ENCODE measurements at places on chromosomes 2 and 18.

- DNase-seq: no peak
These were observed 336.3 kb downstream of the DYSF start for GRCh38 chr2:71789556-71790204.

GRCh38 chr18:23648940-23649607 lies 13.6 kb downstream of the ANKRD29 start:
- no peak for DNase-seq

DNA sequence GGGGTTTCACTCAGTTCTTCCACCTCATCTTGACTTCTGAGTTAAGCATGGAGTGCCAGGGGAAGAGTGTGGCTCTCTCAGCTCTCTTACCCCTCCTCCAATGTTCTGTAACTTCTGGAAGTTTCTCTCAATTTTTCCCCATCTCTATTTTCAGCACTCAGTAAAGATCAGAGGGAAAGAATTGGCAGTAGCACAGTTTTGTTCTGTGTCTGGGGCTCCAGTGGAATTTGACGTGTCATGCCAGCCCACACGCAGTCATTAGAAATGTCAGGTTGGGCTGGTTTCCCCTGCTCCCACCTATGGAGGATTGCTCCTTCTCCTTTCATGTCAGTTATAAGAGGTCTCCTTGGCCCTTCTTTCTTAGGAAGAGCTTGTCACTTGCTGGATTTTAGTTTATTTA lies 104.6 kb upstream of the COL3A1 start:
- no peak for DNase-seq

DNA sequence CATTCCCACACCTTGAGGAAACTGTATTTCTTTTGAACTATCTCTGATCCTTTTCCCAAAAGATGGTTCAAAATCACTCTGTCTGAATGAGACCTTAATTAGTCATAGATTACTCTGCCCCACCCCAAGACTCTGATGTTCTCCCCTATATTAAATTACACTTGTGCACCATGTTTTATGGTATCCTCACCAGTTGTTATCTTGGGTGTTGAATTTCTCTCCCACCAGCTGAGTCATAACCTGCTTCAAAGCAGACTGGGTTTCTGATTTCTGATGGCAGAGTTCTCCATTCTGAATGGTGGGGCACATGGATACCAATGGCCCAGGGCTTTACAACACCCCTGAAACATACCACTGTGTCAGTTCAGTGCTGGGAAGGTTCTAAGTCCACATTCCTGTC lies 15.0 kb downstream of the CDH20 start:
- no peak for DNase-seq

- no peak for DNase-seq
These were observed 445 bp downstream of the MEX3C start for GRCh38 chr18:51196811-51197660.

GRCh38 chr2:220065581-220065980 lies 438.2 kb downstream of the SLC4A3 start:
- DNase-seq: no peak

DNA sequence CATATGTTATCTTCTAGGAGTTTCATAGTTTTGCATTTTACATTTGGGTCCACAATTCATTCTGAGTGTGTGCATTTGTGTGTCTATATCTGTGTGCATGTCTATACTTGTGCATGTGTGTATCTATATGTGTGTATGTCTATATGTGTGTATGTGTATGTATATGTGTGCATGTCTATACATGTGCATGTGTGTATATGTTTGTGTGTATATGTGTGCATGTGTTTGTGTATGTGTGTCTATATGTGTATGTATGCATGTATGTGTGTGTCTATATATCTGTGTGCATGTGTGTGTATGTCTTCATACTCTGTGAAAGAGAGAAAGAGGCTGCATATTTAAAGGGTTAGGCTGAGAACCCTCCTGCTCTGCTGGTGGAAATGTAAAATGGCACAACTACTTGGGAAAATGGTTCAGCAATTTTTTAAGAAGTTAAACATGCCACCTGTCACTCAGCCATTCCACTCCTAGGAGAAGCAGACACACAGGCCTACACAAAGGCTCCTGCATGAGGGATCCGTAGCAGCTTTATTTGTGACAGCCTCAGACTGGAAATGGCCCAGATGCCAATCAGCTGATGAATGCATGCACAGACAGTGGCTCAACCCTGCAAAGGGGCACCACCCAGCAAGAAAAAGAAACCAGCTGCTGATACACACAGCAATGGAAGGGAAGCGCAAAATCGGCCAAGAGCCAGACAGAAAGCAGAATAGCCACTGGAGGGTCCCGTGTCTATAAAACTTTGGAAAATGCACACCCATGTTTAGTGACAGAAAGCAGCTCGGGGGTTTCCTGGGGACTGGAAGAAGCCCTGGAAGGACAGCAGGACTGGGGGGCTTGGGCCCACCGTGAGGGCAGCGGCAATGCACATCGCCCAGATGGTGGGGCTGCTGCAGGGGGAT lies 146.8 kb downstream of the SEPTIN10 start:
- DNase-seq: no peak

GRCh38 chr2:197477797-197478196 lies 21.8 kb downstream of the HSPD1 start:
- DNase-seq: no peak

DNA sequence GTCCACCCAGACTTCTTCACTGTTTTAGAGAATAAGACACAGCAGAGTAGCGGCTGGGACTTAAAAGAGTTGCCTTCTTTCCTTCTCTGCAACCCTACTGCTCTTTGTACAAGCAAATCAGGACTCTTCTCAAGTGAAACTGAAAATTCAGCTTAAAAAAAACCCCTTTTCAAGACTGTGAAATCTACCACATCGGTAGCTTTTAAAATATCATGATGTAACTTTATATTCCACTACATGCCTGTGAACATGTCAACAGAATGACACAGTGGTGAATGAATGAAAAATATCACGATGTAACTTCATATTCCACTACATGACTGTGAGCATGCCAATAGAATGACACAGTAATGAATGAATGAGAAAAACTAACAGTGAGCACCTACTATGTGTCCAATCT lies 53.4 kb downstream of the TCF4 start:
- DNase-seq: no peak

DNA sequence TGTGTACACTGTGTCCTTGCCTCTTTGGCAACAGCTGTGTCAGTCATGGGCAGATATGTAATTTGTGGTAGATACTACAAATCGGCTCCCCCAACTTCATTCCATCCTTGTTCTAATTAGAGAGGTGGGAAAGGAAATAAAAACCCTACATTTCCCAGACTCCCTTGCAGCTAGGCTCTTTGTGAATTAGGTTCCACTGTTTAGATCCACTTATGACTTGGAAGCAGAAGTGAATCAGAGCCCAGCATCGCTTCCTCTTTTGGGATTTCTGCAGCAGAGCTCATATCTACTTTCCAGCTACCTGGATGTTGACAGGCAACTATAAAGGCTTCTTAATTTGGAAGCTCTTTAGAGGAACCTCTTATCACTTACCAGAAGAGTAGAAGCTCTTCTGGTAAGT lies 34.1 kb upstream of the NARS1 start:
- no peak for DNase-seq

GRCh38 chr2:197191177-197191939 lies 119.2 kb downstream of the ANKRD44 start:
- DNase-seq: no peak

DNA sequence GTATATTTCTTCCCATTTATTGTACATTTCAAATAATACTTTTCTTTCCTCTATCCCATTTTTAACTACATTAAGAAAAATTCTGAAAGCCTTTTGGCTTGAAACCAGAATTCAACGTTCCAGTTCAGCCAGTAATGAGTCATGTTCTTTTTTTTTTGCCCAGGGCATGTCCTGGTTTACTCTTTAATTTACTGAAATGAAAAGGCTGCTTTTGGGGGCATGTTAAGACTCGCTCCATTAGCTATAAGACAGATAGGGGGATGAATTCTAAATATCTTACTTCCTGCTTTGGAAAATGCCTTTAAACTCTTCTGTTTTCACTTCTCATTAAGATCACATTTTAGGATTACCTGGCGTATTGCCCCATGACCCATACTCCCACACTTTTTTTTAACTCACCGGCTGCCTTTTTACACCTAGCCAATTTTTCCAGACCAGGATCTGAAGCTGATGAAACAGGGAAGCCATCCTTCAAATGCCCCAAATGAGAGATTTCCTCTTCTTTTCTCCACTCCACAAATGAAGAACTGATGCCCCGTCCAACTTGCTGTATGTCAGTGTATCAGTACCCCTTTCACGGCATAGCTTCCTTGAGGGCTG lies 585 bp downstream of the ABCA12 start:
- DNase-seq: no peak

DNA sequence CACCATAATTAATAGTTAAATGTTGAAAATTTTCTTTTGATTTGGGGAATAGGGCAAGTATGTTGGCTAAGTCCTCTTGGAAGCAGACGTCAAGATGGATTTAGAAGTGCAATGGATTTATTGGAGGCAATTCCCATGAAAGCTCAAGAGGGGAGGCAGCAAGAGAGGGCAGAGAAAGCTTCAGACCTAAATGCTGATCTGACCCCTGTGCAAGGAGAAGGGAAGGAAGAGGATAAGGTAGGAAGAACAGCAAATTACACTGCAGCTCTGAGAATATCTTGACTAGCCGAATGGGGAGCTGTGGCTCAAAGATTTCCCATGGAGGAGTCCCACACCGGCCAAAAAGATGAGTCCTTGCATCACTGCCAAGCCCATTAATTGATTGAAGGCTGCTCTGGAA lies 46.9 kb upstream of the ATP8B1 start:
- DNase-seq: no peak

GRCh38 chr2:165013944-165014619 lies 58.8 kb upstream of the SLC38A11 start:
- no peak for DNase-seq

- DNase-seq: no peak
These were observed 3.8 kb downstream of the SLC4A1AP start for GRCh38 chr2:27667446-27667845.

DNA sequence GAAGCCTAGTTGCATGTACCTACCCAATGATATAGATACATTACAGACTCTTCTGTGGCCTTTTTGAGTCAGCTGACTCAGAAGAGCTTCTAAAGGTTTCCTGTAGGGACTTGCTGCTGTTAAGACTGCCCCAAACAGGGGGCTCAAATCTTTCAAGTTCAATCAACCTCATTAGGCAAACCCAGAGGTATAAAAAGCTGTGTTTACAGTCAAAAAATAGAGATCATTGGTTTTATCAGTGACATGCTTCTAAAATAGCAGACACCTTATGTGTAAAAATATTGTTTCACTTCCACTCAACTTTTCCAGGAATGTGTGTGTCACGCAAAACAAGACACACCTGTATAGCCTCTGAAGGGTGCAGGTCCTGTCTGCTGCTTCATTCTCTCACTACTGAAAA lies 624.3 kb upstream of the FANCL start:
- no peak for DNase-seq

- DNase-seq: no peak
These were observed 3.3 kb downstream of the CROCC2 start for GRCh38 chr2:240909216-240909974.

GRCh38 chr2:159179696-159180095 lies 106.8 kb downstream of the WDSUB1 start:
- DNase-seq: no peak

GRCh38 chr18:40687399-40687798 lies 1267.6 kb upstream of the PIK3C3 start:
- DNase-seq: no peak

GRCh38 chr2:168293766-168294165 lies 46.4 kb upstream of the STK39 start:
- DNase-seq: no peak

DNA sequence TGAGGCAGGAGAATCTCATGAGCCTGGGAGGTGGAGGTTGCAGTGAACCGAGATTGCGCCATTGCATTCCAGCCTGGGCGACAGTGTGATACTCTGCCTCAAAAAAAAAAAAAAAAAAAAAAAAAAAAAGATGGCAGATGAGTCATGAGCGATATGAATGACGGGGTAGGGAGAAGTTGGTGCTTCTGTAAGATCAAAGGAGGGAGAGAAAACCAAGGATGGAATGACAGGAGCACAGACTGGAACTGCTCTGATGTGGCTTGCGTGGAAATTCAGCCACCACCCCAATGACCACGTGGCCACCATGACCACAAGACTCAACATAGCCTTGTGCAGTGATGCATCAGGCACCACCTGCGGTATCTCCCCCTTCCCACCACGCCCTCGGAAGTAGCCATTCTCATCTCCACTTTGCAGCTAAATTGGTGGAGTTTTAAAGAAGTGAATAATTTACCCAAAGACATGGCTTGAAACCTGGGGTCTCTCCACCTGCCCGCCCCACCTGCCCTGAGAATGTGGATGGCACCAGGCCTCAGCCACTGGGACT lies 96.0 kb downstream of the ACKR3 start:
- peak; percentile 53 for DNase-seq

- DNase-seq: no peak
These were observed 570.3 kb downstream of the FBXO15 start for GRCh38 chr18:73577365-73577764.

- peak; percentile 90 for DNase-seq
These were observed 36.6 kb downstream of the SCTR start for GRCh38 chr2:119487434-119488244.

Data from esophagus muscularis mucosa (tissue), 4 donors.